ENCODE measurements at places on chromosomes 2 and 18.

DNA sequence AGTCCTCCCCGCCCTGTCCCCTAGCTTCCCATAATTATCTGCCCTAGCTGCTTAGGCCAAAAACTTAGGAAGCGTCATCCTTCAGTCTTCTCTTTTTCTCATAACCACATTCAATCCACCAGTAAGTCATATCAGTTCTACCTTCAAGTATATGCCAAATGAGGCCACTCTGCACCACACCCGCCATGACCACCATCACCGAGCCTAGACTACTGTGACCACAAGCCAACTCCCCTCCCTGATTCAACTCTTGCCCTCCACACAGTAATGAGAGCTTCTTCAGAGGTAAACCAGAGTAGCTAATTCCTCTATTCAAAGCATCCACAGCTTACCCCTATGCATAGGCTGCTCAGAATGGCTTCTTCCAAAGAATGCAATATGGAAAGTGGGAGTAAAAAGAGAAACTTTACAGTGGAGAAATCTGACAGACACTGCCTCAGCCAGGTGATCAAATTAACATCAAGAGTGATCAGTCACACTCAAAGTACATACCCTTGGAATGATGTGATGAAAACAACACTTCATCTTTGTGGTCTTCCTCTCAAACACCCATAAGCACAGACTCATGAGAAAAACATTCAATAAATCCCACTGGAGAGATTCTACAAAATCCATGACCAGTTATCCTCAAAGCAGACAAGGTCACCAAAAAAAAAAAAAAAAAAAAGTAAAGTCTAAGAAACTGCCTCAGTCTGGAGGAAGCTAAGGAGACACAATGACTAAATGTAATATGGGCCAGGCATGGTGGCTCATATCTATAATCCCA, 17.7 kb downstream of the MBOAT2 start:
- DNase-seq, result no peak

DNA sequence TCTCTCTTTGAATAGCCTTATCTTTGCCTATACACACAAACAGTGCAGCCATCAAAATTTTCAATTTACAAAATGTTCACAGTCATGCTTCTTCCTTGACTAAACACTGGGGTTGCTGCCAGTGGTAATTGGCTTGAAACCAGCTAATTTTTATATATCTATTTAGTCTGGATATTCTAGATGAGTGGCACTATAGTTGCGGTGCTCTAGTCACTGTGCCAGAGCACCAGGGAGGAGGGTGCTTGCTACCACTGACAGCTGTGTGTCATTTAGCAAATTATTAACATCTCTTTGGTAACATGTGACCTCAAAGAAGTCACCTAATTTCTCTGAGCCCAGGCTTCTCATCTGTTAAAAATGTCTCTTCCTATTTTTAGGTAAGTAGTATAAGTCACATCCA, 130.4 kb downstream of the MEIS1 start:
- DNase-seq, result no peak

DNA sequence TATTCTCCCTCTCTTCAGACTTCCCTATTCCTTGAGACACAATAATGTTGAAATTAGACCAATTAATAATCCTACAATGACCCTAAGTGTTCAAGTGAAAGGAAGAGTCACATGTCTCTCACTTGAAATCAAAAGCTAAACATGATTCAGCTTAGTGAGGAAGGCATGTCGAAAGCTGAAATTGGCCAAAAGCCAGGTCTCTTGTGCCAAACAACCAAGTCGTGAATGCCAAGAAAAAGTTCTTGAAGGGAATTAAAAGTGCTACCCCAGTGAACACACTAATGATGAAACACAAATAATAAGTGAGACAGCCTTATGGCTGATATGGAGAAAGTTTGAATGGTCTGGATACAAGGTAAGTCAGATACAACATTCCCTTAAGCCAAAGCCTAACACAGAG, 115.4 kb downstream of the PXDN start:
- DNase-seq, result no peak

DNA sequence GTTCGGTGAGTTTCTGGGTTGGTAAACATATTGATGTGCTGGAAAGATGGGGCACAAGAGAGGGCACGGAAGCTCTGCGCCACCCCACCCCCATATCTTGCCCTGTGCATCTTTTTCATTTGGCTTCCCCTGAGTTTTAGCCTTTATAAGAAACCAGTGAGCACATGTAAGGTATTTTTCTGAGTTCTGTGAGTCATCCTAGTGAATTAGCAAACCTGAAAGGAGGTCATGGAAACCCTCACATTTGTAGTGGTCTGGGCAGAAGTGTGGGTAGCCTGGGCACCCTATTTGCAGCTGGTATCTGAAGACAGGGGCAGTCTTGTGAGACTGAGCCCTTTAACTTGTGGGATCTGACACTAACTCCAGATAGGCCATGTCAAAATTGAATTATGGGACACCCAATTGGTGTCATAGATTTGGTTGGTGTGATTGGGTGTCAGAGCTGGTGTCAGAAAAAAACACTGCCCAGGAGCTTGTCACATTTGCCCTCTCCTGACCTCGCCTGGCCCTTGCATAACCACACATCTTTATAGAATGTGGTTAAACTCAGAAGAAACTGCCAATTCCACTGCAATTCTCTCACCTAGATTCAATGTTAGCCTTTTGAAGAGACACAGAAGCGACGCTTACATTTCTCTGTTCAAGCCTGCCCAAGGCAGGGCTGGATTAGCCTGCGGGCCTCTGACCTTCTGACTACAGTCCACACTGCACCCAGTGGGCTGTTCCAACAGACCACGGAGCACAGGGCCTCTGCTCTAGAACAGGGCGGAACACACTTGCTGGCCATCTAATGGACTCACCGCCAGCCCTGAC, 12.0 kb upstream of the GALM start:
- DNase-seq, result no peak

GRCh38 chr18:11849841-11850634, 1.2 kb upstream of the CHMP1B start:
- peak; percentile 99 for DNase-seq

- no peak for DNase-seq
Measured at GRCh38 chr18:56035546-56035945, 447.6 kb upstream of the TCF4 start.

DNA sequence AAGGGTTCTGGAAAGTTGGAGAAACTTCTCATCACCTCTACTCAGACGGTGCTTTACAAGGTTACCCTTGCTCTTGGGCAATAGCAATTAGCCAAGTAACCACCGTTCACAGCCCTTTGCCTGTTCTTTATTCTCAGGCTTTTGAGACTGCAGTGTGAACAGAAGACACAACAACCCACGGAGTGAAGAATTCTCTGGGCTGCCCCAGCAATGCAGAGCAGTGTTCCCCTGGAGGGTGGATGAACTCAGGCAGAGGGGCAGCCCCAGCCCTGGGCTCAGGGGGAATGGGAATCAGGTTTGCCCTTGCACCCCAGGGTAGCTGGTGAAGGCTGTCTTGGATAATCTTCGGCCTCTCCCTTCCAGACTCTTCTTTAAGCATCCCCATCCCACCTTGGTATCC, 69.1 kb downstream of the MCFD2 start:
- DNase-seq, result no peak

DNA sequence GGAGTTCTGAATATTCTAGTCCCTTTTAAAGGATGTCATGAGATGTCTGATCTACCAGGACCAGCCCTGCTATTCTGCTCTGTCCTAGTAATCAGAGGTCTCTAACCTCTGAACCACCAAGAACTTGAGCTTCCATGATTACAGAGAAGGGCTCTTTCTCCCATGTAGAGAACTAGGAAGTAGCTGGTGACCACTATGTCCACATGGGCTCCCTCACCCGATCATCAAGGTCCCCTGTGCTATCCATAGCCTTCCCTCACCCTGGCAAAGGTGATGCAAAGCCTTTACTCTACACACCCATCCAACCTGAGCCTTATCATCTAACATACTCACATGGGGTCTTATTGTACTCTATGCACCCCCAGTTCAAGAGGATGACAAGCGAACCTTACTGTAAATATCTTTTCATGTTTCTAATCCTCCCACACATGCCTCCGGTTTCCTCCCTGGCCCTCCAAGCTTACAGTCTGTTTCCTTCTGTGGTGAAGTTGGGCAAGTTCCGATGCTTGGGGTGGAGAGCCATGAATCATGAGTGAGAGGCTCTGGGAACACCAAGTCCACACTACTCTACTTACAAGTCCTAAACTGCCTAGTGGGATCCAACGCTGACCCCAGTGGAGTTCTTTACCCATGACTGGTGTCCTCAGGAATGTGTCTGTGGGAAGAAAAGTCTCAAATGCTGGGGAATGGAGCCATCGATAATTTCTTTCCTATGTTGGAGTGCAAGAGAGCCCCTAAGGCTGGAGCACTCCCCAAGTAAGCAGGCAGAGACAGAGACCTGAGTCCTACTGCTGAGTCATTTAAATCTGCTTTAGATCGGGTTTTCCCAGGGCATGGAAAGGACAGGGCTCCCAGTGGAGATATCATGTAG, 73.3 kb upstream of the KLF7 start:
- DNase-seq, result peak; percentile 76

DNA sequence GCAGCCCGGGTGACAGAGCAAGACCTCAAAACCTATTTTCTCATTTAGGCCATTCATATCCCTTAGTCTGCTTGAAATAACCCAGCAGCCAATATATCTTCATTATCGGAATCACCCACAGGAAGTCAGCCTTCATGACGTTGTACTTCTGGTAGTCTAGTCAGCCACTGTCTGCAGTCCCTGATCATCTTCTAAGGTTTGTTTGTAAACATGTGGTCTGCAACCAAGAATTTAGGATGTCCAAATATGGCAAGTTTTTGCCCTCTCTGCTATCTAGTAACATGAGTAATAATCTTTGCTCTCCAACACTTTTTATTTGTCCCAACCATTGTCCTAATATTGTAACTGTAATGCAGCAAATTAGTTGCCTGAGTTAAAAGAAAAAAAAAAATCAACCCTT, 92.5 kb downstream of the PRPF40A start:
- no peak for DNase-seq

DNA sequence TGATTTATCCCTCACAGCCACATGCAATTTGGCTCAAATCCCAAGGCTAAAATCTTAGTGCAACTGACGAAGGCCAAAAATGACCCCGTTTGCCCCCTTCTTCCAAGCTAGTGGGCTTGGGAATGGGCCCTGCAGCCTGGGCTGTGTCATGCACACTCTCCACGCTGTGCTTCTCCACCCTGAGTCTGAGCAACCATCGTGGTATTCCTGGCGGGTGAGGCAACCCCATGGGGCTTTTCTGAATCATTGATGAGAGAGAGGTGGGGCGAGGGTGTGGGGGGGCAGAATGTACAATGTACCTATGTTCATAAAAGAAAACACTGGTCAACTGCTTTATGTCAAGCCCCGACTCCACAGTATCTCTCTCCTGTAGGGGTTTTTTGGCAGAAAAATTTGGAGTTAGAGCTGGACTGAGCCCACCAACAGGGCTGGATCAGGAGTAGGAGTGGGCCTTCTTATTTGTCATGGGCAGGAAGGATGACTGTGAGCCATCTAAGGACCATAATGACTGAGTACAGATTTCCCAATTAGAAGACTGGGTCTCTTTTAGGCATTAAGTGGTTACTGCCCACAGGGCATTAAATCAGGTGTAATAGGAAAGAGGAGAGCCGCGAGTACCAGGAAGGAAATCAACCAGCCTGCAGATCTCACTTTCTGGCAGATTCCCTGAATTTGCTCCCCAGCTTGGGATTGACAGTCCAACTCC, 8.9 kb downstream of the SULT1C2 start:
- peak; percentile 37 for DNase-seq

DNA sequence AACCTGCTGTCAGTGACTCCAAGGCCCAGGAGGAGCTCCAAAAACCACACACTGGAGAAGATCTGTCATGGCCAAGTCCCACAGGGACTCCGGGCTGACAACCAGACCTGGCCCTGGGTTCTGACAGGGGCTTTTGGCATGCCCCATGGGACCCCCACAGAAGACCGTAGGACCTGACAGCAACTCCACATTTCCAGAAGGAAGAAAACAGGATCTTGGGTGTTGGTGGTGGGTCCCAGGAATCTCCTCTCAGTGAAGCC, 275.9 kb upstream of the HS6ST1 start:
- no peak for DNase-seq

- DNase-seq, result no peak
Measured at GRCh38 chr18:80059945-80060344, 25.7 kb downstream of the RBFA start.

GRCh38 chr2:6973895-6974545, 56.8 kb downstream of the RNF144A start:
- no peak for DNase-seq

GRCh38 chr2:104755026-104755878, 98.7 kb upstream of the POU3F3 start:
- DNase-seq, result no peak

DNA sequence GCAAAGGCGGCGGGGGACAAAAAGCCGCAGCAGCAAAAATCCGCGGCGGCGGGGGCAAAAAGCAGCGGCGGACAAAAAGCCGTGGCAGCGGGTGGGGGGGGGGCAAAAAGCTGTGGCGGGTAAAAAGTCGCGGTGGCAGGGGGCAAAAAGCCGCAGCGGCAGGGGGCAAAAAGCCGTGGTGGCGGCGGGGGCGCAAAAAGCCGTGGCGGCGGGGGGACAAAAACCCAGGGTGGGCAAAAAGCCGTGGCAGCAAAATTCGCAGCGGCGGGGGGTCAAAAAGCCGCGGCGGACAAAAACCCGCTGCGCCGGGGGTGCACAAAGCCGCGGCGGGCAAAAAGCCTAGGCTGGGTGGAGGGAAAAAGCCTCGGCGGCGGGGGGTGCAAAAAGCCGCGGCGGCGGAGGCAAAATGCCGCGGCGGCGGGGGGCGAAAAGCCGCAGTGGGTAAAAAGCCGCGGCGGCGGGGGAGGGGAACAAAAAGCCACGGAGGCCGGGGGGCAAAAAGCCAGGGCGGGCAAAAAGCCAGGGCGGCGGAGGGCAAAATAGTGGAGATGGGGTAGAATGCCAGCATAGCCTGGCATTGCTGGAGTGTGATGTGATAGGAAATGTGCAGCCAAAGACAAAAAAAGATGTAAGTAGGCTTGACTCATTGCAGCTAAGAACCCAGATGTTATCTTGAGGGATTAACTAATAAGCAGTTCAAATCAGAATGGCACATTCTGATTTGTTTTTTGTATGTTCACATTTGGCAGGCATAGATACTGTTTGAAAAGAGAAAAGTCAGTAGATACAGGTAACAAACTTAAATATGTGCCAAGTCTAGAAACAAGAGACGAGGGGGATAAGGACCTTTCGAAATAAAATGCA, 1076.3 kb downstream of the RPIA start:
- no peak for DNase-seq

GRCh38 chr18:69957747-69958146, 10.1 kb upstream of the CD226 start:
- DNase-seq, result no peak

- no peak for DNase-seq
Measured at GRCh38 chr18:4232656-4233055, 222.5 kb downstream of the DLGAP1 start.

DNA sequence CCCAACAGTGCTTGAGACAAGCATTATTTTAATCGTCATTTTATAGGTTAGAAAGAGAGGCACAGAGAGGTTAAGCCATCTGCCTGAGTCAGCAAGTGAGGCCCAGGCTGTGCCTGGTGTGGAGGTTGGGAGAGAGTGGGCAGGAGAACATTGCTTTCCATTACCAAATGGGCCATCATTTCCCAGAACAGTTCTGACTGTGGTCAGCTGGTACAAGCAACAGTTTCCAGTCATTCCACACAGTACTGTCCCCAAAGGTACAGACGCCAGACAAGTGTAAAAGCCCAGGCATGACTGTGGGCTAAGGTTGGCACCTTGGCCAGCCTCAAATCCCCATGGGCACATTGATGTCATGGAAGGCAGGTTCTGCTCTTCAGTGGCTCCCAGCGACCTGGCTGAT, 98.2 kb upstream of the LCLAT1 start:
- no peak for DNase-seq

- no peak for DNase-seq
Measured at GRCh38 chr2:222383255-222383654, 41.1 kb upstream of the SGPP2 start.
